ENCODE measurements at places on chromosomes 3 and 15.

DNA sequence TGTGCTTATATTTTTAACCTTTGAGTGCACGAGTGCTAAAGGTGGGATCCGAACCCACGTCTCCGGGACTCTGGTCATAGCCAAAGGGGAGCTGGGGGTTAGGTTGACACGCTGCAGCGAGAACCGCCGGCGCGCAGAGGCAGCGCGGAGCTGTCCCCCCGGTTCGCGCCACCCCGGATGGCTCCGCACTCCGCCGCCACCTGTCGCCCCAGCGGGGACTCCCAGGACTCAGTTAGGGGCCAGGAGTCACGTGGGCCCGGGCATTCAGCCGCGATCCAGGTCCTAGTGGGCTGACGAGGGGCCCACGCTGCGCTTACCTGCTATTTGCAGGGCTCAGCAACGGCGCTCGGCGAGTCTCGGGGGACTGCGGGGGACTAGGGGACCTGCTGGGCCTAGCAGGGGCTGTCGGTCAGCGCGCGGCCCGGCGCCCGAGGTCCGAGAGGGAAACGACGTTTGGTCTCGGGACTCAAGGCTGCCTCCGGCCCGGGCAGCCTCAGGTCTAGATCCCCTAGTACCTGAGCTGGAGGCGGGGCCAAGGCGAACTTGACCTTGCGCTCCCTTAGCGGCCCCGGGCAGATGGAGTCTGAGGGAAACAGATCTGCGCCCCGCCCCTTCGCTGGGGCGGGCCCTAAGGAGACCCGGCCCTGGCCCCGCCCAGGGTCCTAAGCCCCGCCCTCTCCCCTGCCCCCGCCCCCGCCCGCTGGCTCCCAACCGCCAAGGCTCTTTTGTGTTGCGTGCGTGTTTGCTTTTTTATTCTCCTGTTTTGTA, at the start of gene NMNAT3:
Gene NMNAT3, minus strand, starts transcription at position 585 of the 768 bp plus-strand sequence. CDS start 50,248 bp downstream, outside the sequence.
- peak; percentile 88 for DNase-seq

DNA sequence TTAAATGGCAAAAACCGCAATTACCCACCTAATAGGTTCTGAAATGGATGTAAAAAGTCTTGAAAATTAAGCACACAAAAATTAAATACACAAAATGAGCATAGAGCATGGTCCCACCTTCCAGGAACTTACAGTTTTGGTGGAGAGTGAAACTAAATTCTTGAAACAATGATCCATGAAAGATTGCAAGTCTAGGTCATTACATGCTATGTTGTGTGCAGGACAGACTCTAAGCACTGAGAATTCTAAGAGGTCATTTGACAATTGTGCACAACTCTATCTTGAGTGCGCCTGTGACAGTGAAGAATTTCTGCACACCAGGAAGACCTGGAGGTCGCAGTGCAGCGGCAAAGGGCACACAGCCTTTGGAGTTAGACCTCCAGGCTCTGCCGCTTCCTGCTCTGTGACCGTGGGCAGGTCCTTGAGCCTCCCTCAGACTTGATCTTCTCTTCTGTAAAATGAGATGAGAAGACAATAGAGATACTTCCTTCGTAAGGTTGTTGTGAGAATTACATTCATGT, 153.3 kb upstream of the TPM1 start:
- no peak for DNase-seq

DNA sequence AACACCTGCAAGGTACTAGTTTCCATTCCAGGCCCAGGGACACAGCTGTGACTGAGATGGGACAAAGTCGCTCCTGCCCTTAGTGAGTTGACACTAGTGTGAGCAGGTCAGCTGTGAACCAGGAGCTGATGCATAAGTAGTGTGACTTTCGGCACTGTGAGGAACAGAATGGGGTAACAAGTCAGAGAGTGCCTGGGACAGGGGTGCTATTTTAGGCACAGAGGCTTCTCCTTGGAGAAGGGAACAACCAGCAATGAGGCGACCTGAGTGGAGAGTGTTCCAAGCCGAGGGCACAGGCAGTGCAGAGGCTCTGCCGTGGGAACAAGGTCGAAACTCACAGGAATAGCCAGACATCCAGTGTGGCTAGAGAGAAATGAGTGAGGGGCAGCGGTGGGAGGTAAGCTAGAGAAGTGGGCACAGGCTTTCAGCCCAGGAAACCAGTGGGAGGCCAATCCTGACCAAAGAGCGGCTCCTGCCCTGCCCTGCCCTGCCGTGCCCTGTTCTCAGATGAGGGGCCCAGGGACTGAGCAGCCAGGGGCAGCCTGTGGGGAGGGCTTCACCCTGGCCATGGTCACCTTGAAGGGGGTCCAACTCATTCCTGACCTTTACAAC, 14.2 kb downstream of the DNAH1 start:
- no peak for DNase-seq

DNA sequence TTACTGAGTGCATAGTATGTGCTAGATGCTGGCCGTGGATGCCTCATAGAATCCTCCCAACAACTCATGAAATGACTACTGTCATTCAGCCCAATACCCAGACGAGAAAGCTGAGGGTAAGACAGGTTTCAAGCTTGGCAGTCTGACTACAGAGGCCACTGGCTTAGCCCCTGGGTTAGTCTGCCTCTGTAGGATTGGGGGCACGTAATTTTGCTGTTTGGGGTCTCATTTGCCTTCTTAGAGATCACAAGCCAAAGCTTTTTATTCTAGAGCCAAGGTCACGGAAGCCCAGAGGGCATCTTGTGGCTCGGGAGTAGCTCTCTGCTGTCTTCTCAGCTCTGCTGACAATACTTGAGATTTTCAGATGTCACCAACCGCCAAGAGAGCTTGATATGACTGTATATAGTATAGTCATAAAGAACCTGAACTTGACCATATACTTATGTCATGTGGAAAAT, 1.0 kb upstream of the CCR5 start:
- DNase-seq, result no peak

GRCh38 chr3:38118421-38119247, 18.3 kb downstream of the ACAA1 start:
- no peak for DNase-seq

GRCh38 chr3:111723293-111724215, 128.4 kb upstream of the ZBED2 start:
- no peak for DNase-seq

- no peak for DNase-seq
Observed at GRCh38 chr3:106518516-106518915, 649.7 kb upstream of the CBLB start.

DNA sequence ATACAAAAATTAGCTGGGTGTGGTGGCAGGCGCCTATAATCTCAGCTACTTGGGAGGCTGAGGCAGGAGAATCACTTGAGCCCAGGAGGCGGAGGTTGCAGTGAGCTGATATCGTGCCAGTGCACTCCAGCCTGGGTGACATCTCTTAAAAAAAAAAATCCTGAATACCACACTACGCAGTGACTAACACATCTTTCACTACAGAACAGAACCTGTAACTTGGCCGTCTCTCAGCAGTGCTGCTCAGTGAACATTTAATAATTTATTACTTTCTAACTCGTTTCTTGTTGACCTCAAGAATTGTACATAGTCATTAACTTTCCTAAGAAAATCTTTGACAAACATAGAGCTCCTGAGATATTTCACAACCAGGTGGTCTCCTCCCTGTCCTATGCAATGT, 3.8 kb downstream of the GREM1 start:
- no peak for DNase-seq

DNA sequence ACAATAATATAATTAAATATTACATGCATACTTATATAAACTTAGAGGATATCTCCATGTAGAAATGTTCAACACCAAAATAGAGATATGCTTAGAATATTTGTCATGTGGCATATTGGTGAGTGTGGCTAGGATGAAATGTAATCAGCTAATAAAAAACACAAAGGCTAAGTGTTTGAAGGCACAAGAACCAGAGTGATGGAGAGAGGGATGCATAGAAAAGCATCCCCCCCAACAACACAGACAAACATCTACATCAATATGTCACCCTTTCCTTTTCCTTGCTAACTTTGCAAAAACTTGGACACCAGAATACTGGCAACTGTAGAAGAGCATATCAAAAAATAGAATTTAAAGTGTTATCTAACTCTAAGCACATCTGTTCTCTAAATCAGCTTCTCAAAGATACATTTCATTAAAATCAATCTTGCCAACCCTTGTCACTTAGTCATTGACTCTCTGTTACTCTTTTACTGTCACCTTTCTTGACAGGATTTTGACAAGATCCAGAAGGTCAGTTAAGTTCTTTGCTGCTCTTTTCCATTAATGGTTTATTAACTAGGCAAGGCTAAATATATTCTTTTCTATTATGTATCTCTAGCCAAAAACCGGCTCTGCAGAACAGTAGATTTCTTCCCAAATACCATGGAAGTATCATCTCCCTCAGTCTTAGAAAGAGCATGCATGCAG, 695.9 kb downstream of the OTOL1 start:
- DNase-seq, result no peak

GRCh38 chr3:62611541-62612240, 238.3 kb upstream of the FEZF2 start:
- DNase-seq, result no peak

- no peak for DNase-seq
Observed at GRCh38 chr15:41341519-41341918, 8.8 kb downstream of the NUSAP1 start.

DNA sequence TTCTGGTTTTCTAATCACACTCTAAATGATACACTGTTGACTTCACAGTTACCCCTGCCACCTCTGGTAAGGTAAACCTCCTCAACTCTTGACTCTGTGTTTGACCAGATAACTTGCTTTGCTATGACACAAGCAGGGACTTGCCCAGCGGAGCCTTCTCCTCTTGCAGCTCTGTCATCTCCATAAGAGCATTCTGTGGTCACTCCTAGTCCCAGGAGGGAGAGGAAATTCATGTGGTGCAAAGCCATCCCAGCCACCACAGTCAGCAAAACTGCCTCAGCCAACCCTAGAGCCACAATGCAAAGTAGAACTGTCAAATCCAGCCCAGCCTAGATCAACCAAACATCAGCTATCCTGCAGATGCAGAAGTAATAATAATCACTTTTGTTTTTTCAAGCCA, 144.7 kb upstream of the GADL1 start:
- no peak for DNase-seq

DNA sequence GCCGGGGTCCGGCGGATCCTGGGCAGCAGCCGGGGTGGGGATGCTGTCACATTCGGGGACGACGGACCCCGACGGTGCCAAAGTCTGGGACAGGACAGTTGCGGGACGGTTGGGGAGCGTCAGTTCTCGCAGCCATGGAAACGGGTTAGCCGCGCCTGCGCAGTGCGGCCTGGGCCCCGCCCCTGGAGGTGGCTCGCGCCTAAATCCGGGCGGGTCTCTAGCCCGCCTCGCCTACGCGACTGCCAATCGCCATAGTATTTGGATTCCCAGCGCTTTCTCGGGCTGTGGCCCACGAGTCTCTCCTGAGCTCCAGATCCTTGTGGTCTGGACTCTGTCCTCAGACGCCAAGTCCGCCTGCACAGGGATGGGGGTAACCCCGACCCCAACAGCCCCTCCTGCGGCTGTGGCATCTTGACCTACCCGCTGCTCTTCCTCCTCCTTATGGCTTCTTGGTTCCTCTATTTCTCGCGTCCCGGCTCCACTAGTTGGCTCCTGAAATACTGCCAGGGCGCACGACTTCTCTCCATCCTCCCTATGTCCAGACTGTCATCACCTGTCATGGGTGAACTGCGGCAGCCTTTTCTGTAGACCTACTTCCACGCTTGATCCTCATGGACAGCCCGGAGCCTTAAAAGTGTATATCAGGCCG, at the start of gene ZMYND10:
Gene ZMYND10, minus strand, starts transcription at position 147 of the 649 bp plus-strand sequence. CDS start 153 bp downstream, outside the sequence.
- DNase-seq, result peak; percentile 77

- no peak for DNase-seq
Observed at GRCh38 chr15:34584330-34584668, 848 bp upstream of the GOLGA8B start.

- no peak for DNase-seq
Observed at GRCh38 chr3:38853011-38853410, 37.0 kb upstream of the SCN10A start.

DNA sequence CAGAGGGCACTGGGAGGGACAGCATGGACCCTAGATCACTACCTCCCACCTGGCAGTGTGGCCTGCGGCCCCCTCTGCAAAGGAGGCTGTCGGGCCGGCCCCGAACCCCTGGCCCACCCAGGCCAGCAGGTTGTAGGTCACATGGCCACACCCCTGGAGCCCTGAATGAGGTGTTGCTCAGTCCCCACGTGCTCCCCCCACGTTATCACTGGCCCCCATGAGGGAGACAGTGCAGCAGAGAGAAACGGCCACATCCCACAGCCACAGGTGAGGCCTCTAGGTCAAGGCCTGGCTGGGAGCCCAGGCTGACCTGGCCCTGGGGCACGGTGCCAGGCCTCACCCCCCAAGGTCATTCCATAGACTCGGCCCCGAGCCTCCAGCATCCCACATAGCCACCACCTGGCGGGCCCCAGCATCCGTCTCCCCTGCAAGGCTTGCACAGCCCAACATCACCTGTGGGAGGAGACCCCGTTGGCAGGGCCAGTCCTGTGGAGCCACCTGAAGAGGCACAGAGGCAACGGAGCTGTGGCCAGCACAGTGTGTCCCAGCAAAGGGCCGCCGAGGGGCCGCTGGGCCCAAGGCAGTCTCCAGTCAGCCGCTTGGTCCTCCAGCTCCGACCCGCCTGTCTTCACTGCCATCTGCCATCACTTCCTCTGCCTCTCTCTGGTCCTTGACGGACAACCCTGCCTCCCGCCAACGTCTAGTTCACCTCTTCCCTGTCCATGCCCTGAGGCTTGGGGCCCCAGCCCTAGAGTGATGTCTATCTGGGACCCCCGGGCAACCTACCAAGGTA, 53.1 kb downstream of the DNAJB8 start:
- no peak for DNase-seq

GRCh38 chr3:108403198-108403597, 106.8 kb downstream of the HHLA2 start:
- DNase-seq, result no peak

- no peak for DNase-seq
Observed at GRCh38 chr3:30122359-30122758, 484.0 kb upstream of the TGFBR2 start.

DNA sequence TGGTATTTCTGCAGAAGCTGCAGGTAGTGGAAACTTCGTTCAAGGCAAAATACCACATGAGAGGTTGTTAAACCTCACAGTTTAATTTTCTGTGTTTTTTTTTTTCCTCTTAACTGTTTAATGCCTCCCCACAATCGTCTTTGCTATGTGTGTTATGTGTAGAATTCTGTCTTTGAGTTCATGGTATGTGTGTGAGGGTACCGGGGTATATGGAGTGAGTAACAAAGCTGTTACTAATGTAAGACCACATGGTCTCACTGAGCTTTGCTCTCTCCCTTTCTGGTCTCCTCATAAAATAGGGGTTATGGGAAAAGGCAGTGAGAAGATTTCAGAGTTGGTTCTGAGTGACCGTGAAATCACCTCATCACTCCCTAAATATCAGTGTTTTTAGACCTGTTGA, 143.6 kb downstream of the USP13 start:
- DNase-seq, result no peak

Data from CD4-positive, alpha-beta T cell (primary cell).